Natural killer cell treated with Interleukin-12 subunit alpha and Interleukin-12 subunit beta and Interleukin-15 and Interleukin-18, amount 100 ng/mL, for 72 hours (primary cell): ENCODE measurements at places on chromosomes 13 and 19. TPM values are rescaled to one million over a fixed set of nuclear protein-coding genes. Genes with fewer than 3 reads are reported as not detected.

ZNF324B gene
- total RNA-seq, result 8.8 TPM

FXYD1 gene
- not detected for total RNA-seq

KLC3 gene
- total RNA-seq, result not detected

SERTAD3 gene
- total RNA-seq, result 12.8 TPM

NOTCH3 gene
- total RNA-seq, result not detected

UCHL3 gene
- 34.3 TPM for total RNA-seq

CYP2S1 gene
- not detected for total RNA-seq
